ENCODE measurements at places on chromosomes 11 and 22. TPM values are rescaled to one million over a fixed set of nuclear protein-coding genes. Genes with fewer than 3 reads are reported as not detected.

- no peak for DNase-seq
- H3K27me3 ChIP-seq = peaks cover 19% of the 10 kb centered on the region
- no peak overlapping the region for H3K27ac ChIP-seq
- H3K4me1 ChIP-seq = no peaks in the 10 kb centered on the region
- no peak overlapping the region for H3K4me3 ChIP-seq
These were observed 177.5 kb downstream of the MYO18B start for GRCh38 chr22:25919452-25919851.

ZBTB16 gene
- 3.3 TPM for total RNA-seq

DNA sequence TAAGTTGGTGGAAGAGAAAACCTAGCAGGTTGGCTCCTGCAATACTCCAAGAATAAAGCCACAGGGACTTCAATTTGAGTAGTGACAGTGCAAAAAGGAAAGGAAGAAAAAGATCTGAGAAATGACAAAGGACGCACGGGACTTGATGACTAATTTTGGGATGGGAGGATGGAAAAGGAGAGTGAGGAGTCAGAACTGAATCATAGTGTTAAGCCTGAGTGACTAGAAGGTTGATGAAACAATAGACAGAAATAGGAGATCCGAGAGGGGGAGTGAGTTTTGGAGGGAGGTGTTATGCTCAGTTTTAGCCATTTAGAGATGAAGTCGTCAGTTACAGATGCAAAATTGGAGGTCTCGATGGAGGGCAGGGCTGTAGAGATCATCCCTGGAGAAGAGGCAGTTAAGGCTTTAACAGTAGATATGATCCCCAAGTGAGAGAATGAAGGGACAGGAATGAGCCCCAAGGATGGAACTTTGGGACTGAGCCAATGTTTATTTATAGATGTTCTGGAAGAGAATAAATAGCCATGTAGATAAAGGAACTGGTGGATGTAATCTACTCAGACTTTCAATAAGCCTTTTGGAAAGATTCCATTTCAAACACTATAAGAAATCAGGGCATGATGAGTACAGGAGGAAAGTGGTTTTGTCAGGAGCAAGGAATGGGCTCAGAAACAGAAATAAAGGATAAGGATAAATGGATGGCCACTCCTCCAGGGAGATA, 108.9 kb upstream of the NCAM1 start:
- no peak for DNase-seq
- H3K36me3 ChIP-seq = no peaks in the 10 kb centered on the region
- peaks cover 7% of the 10 kb centered on the region for H3K27me3 ChIP-seq
- H3K4me1 ChIP-seq = no peaks in the 10 kb centered on the region
- H3K4me3 ChIP-seq = no peak overlapping the region

ARHGAP8 gene
- total RNA-seq = 2.8 TPM

DNA sequence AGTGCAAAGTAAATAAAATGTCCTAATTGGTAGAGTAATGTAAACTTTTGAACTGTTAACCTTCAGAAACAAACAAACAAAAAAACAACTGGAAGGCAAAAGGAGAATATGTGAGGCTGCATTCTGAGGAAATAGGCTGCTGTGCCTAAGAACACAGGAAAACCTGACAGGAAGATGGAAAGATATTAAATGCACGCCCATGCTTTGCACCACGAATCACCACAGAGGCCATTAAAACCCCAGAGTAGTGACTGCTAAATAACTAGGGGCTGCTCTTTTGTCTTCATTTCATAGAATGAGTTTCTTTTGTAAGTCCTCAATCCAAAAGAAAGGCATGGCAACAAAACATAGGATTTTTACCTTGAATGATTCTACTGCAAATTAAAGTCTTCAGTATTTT, 436.0 kb downstream of the RAB38 start:
- H3K4me3 ChIP-seq = no peak overlapping the region
- H3K36me3 ChIP-seq = no peaks in the 10 kb centered on the region
- H3K27me3 ChIP-seq = peaks cover 5% of the 10 kb centered on the region
- no peak for DNase-seq

GNAZ gene
- total RNA-seq = 0.56 TPM

DNA sequence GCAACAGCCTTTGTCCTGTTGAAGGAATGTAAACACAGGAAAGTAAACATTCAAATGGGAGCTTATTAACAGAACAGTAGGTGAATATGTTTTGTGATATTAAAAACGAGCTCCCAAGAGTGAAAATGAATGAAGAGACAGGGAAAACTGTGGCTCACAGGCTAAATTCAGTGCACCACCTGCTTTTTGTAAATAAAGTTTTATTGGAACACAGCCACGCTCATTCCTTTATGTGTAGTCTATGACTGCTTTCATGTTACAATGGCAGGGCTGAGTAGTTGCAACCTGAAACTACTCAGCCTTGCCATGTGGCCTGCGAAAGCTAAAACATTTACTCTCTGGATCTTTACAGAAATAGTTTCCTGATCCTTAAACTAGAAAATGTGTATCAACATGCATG, 136.9 kb downstream of the MYO18B start:
- no peak for DNase-seq
- no peak overlapping the region for H3K4me3 ChIP-seq
- H3K27ac ChIP-seq = no peak overlapping the region

DNA sequence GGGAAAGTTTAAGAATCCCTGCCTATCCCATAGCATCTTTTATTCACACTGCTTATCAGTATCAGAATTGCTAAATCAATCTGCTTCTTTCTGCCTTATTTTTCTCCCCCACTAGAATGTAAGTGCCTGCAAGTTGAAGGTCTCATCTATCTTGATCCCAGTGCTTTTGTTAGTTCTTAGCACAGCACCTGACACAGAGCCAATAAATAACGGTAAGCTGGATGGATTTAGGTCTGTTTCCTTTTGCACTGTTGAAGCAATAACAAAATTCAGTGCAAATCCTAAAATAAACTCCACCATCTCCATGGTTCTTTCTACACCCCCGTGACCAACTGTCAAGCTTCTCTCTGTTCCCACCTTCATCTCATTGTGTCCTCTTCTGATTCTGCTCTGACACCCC, 36.7 kb upstream of the CD44 start:
- H3K4me1 ChIP-seq = peaks cover 13% of the 10 kb centered on the region
- DNase-seq = no peak
- no peak overlapping the region for H3K4me3 ChIP-seq
- no peaks in the 10 kb centered on the region for H3K27me3 ChIP-seq

GRCh38 chr11:37496201-37496600, 898.2 kb upstream of the RAG2 start:
- no peak overlapping the region for H3K4me3 ChIP-seq
- DNase-seq = no peak
- H3K36me3 ChIP-seq = no peaks in the 10 kb centered on the region
- H3K27ac ChIP-seq = no peak overlapping the region

GRCh38 chr11:34075178-34075820, 23.8 kb downstream of the CAPRIN1 start:
- H3K4me1 ChIP-seq = peaks cover 32% of the 10 kb centered on the region
- H3K36me3 ChIP-seq = peaks cover 18% of the 10 kb centered on the region
- no peaks in the 10 kb centered on the region for H3K27me3 ChIP-seq
- no peak for DNase-seq

DNA sequence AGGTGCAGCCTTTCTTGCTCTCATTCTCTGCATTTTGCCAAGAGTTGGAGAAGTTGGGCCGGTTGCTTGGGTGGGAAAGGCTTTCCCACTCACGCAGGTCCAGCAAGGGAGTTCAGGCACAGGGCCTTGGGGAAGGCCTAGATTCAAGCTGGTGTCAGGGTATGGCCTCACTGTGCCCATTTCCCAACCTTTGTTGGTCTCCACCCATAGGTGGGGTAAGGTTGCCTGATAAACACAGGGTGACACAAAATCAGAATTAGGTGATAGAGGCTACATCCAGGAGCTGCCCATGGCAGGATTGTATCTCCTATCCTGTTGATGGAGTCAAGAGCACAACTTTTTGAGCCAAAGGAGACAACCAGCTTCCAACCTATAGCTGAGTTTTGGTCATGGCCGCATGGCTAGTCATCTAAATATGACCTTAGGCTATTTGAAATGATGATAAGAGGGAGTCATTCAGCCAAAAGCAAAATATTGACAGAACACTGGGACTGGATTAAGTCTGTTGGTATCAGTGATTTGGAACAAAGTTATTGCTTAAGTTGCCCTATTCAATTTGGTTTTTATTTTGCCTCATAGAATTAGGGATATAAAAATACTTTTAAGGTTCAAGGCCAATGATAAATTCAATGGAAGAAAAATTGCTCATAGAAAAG, 20.9 kb downstream of the CAT start:
- no peaks in the 10 kb centered on the region for H3K27me3 ChIP-seq
- H3K4me3 ChIP-seq = no peak overlapping the region
- DNase-seq = no peak
- peaks cover 3% of the 10 kb centered on the region for H3K36me3 ChIP-seq
- no peaks in the 10 kb centered on the region for H3K4me1 ChIP-seq

- DNase-seq = no peak
- no peak overlapping the region for H3K4me3 ChIP-seq
- H3K4me1 ChIP-seq = peaks cover 24% of the 10 kb centered on the region
- no peak overlapping the region for H3K27ac ChIP-seq
These were observed 1.8 kb downstream of the DEPDC7 start for GRCh38 chr11:33017478-33017877.

DNA sequence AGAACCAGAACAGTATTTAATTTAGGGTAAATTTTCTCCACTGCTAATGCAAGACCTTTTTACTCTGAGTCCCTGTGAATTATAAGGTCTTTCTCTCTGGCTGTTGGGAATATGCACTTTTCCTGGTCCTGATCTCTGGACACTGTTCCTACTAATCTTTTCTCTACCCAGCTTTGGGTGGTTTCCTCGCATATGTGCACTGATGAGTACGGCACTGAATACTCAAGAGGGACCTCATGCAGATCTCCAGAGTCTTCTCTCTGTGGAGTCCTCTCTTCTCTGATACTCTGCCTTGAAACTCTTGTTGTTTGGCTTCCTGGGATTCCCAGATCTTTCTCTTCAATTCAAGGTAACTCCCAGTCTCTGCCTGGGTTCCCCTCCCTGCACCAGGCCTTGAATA, 14.0 kb downstream of the KCTD14 start:
- no peaks in the 10 kb centered on the region for H3K27me3 ChIP-seq
- H3K4me1 ChIP-seq = no peaks in the 10 kb centered on the region
- H3K4me3 ChIP-seq = no peak overlapping the region
- no peak for DNase-seq
- H3K36me3 ChIP-seq = no peaks in the 10 kb centered on the region

- peaks cover 45% of the 10 kb centered on the region for H3K27me3 ChIP-seq
- peaks cover 2% of the 10 kb centered on the region for H3K36me3 ChIP-seq
- peak overlapping the region; percentile 80 for H3K27ac ChIP-seq
- H3K4me1 ChIP-seq = peaks cover 17% of the 10 kb centered on the region
These were observed 3.5 kb upstream of the LARGE1 start for GRCh38 chr22:33923660-33924246.

ALG9 gene
- 52.5 TPM for total RNA-seq

PARVG gene
- 81.5 TPM for total RNA-seq

DNA sequence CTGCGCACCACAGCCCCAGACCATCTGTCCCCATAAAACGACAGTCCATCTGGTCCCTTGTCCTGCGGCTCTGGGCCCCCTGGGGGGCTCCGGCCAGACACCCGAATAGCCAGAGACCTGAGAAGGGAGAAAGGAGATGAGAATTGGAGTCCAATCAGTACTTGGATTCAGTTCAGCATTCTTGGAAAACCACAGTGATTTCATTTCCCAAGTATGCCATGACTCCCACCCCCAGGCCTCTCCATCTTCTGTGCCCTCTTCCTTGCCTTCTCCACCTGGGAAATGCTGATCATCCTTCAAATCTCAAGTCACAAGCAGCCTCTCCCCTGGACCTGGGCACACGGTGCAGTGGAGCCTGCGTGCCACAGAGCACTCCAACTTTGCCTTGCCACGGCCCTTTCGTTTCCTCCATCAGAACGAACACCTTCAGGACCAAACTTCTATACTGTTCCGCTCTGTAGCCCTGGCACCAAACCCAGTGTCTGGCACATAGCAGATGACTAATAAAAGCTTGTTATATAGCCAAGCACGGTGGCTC, 10.9 kb upstream of the MFNG start:
- H3K27me3 ChIP-seq = peaks cover 6% of the 10 kb centered on the region
- H3K4me3 ChIP-seq = no peak overlapping the region
- DNase-seq = no peak
- peaks cover 19% of the 10 kb centered on the region for H3K4me1 ChIP-seq
- no peak overlapping the region for H3K27ac ChIP-seq

DNA sequence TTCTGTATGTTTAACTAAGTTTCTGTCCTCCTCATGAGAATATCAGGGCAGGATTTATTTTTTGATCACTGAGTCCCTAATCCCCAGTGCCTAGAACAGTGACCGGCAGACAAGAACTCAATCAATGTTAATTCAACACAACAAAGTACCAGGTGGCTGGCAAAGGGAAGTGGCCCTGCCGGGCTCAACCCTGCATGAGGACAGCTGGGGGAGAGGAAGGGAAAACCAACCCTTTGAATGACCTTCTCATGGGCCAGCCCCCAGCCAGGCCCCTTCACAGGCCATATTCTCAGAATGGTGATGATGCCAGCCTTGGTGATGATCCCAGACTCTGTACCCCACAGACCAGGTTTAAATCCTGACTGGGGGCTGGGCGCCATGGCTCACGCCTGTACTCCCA, 1.4 kb upstream of the MFNG start:
- peak overlapping the region; percentile 81 for H3K27ac ChIP-seq
- DNase-seq = no peak
- peaks cover 5% of the 10 kb centered on the region for H3K36me3 ChIP-seq
- H3K4me3 ChIP-seq = peak overlapping the region; percentile 90
- peaks cover 60% of the 10 kb centered on the region for H3K4me1 ChIP-seq
- no peaks in the 10 kb centered on the region for H3K27me3 ChIP-seq

- no peak overlapping the region for H3K27ac ChIP-seq
- H3K4me3 ChIP-seq = no peak overlapping the region
- H3K27me3 ChIP-seq = no peaks in the 10 kb centered on the region
- H3K36me3 ChIP-seq = no peaks in the 10 kb centered on the region
- H3K4me1 ChIP-seq = no peaks in the 10 kb centered on the region
These were observed 31.5 kb downstream of the KIAA0930 start for GRCh38 chr22:45208993-45209838.

DGCR6 gene
- 2.5 TPM for total RNA-seq

DNA sequence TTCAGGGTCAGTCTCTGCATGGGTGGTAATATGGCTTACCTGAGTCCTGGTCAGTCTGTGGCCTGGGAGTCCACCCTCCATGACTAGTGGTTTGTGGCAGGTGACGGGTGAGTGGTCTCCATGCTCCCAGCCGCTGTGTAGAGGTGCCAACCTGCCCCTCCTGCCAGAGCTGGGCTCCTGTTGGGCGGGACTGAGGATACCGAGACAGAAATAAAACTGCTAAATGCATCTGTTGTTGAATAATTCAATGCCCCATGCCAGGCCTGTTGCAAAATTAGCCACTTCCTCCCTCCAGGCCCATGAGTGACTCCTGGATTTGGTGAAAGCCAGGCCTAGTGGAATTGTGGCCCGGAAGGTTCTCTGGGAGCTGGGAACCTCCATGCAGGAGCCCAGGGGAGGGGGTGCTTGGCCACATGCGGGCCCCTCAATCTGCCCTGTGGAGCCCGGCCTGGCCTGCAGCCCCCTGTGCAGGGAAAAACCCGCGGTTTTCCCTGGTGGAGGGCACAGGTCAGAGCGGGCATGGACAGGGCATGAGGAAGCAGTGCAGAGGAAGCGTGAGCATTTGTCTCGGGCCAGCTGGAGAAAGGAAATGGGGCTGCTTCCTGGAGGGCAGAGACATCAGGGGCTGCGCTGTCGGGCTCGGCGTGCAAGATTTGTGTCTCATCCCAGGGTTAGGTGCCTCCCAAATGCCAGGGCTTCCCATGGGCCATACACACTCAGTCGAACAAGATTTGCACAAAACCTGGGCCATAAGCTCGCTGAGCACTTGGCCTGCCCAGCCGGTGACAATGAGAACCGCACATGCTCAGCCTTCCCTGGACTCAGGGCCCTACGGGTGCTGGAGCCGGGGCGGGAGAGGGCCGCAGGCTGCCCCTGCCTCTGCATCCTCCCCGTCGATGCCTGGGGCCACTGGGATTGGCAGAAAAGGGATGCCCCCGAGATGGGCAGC, 66.9 kb downstream of the KCNQ1 start:
- no peak overlapping the region for H3K4me3 ChIP-seq
- H3K36me3 ChIP-seq = no peaks in the 10 kb centered on the region
- H3K4me1 ChIP-seq = no peaks in the 10 kb centered on the region
- DNase-seq = no peak
- H3K27me3 ChIP-seq = no peaks in the 10 kb centered on the region

MS4A7 gene
- total RNA-seq = not detected
